Smooth muscle cell of trachea (primary cell): ENCODE measurements at places on chromosomes 3 and 15. TPM values are rescaled to one million over a fixed set of nuclear protein-coding genes. Genes with fewer than 3 reads are reported as not detected.

Gene GATA2
- total RNA-seq, result 1.6 and 2.6 TPM in 2 replicates

Gene SLC35G2
- 11.4 and 15.3 TPM in 2 replicates for total RNA-seq

Gene GPX1
- 250 and 395 TPM in 2 replicates for total RNA-seq

Gene SPSB4
- total RNA-seq, result not detected in 2 replicates

Gene TMEM207
- total RNA-seq, result not detected in 2 replicates

Gene UBE2E2
- total RNA-seq, result 51.8 and 128 TPM in 2 replicates

Gene CP
- total RNA-seq, result 0.33 TPM in 1 of 2 replicates, not detected in the other
